GM12878 (cell line): ENCODE measurements at places on chromosomes 13 and 19. TPM values are rescaled to one million over a fixed set of nuclear protein-coding genes. Genes with fewer than 3 reads are reported as not detected.

- H3K4me1 ChIP-seq = no peaks in the 10 kb centered on the region
- H3K27me3 ChIP-seq = no peaks in the 10 kb centered on the region
- no peak overlapping the region for H3K27ac ChIP-seq
These were observed 36.3 kb upstream of the ZNF724 start for GRCh38 chr19:23286477-23286876.

DNA sequence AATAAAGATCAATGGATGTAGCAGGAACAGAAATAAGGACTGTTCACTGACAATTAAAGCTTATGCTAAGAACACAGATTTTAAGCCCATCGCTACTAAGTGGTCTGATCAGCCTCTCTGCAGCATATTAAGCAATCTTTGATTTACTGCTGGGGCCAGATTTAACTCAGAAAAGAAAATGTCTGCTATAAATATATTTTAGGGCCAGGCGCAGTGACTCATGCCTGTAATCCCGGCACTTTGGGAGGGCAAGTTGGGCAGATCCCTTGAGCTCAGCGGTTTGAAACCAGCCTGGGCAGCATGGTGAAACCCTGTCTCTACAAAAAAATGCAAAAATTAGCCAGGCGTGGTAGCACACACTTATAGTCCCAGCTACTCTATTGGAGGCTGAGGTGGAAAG is 43.0 kb downstream of the METTL21C start:
- no peak for DNase-seq
- H3K27ac ChIP-seq = no peak overlapping the region
- H3K4me1 ChIP-seq = no peaks in the 10 kb centered on the region
- no peak overlapping the region for H3K4me3 ChIP-seq
- H3K36me3 ChIP-seq = peaks cover 36% of the 10 kb centered on the region

The RASGRP4 gene
- total RNA-seq = 5.9 TPM in 2 replicates

The FLT3LG gene
- total RNA-seq = 9.5 and 10.3 TPM in 2 replicates
